ENCODE measurements at places on chromosomes 3 and 15.

DNA sequence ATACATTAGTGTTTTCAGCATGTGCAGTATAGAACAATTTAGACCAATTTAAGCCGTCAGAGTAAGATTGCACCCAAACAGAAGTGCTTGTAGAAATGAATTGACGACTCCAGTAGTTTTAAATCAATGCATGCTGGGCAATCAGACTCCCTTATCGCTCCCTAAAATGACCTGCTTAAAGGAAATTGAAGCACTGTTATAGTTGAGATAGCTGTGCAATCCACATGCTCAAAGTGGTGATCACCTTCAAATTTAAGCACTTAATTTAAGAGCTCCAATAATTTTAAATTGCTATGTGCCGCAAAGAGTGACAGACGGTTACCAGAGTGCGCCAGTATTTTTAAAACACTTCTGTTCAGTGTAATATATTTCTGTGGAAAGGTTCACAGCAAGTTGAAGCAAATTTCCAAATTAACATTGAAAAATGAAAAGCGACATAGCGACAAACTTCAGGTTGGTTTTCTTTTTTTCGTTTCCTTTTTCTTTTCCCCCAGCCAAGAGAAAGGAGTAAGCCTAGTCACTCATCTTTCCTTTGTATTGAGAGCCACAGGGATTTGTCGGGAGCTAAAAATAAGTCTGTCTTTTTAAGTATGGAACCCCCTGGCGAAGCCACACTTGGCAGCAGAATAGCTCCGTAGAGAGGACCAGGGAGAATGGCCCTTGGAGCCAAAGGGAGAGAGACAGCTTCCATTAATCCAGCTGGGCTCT is 436.4 kb upstream of the RBMS3 start:
- no peak for DNase-seq

- DNase-seq = no peak
These were observed 127.3 kb downstream of the TGFBR2 start for GRCh38 chr3:30733696-30734095.

- DNase-seq = no peak
These were observed 322.9 kb downstream of the SLC9A9 start for GRCh38 chr3:143525408-143525807.

DNA sequence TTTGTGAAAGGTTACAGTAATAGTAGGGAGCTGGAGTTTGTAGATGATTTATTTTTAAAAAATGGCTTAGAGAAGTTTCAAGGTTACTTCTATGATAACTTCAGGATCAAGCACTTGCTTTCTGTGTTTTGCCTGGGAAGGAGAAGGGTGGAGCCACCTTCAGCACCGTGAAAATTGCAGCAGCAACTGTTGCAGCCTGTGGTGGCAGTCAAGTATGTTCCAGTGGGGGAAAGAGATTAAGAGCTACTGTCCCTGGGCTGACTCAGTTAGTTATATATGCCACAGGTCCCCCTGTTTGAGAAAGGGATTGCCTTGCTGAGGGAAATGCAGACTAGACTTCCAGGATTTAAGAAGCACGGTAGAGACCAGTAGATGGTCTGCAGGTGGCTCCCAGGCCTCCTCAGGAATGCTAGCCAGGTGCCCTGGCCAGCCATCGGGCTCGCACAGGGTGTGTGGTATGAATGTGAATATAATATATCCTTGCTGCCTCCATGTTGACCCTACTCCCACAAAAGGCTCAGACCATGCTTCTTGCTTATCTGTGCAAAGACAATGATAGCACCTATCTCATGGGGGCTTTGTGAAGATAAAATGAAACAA is 389.5 kb downstream of the CACNA2D3 start:
- no peak for DNase-seq

DNA sequence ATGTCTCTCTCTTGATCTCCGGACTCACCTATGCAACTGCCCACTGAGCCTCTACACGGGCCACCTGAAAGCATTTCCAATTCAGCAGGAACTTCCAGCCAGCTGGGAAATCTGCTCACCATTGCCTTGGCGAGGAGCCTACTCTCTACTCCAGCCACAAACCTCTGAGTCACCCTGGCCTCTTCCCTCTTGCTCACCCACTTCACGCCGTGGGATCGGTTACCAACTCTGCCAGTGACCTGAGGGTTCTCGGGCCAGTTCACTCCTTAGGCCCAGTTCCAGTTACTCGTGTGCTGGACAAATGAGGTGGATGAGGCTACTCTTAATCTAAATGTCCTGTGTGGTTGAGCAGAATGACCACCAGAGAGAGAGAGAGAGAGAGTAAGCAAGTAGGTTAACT is 70.1 kb downstream of the CEMIP start:
- no peak for DNase-seq

DNA sequence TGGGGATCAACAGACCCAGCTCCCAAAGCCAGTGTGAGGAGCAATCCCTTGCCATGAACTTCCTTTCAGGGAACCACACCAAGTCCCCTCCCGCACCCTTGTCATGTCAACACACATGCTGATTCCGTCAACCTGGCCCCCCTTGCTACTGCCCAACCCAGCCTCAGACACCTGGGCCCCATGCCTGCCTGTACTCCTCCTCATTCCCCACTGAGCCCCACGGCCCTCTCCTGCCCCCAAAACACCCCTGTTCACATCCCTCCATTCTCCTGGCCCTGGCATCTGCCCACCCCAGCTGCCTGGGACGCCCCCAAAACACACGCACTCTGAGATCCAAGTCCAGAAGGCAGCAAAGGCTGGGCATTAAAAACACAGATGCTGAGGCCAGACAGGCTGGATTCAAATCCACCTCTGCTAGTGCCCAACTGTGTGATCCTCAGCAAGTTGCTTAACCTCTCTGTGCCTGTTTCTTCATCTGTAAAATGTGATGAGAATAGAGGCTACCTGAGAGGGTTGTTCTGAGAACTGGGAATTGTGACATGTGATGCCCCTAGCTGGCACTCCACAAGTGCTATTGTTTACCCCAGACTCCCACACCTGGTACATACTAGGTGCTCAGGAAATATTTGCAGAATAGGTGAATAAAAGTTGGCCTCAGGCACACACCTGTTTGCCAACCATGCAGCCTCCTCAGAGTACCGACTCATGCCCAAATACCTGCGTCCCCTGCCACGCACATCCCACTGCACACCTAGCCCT is 2.3 kb downstream of the PLXND1 start:
- DNase-seq = no peak

DNA sequence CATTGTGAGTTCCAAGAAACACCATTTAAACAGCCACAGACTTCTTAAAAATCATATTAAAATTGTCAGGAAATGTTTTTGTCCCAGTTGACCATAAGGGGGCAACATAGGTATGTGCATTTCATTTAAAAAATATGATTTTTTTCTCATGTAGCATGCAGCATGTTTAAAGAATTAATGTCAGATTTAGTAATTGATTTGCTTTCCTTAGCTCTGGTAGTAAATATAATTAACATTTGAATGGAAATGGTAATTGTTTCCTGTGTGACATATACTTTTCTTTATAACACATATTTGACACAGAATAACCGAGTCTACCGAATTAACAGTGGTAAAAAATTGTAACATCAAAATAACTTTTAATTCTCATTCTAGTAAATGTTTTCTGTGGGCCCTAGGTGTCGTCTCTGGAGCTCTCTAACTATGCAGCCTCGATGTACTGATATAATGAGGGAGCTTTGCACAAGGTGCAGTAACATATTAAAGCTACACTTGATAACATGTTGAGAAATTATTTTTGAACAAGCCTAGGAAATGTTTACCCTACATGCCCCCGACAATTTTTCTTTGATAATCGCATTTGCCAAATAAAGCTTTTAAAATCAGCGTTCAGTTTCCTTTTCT is 34.9 kb downstream of the NXPE3 start:
- DNase-seq = no peak
